ENCODE measurements at places on chromosomes 7 and 10.
A peak's percentile ranks its signal among the peaks of the same experiment; 100 is the strongest.

DNA sequence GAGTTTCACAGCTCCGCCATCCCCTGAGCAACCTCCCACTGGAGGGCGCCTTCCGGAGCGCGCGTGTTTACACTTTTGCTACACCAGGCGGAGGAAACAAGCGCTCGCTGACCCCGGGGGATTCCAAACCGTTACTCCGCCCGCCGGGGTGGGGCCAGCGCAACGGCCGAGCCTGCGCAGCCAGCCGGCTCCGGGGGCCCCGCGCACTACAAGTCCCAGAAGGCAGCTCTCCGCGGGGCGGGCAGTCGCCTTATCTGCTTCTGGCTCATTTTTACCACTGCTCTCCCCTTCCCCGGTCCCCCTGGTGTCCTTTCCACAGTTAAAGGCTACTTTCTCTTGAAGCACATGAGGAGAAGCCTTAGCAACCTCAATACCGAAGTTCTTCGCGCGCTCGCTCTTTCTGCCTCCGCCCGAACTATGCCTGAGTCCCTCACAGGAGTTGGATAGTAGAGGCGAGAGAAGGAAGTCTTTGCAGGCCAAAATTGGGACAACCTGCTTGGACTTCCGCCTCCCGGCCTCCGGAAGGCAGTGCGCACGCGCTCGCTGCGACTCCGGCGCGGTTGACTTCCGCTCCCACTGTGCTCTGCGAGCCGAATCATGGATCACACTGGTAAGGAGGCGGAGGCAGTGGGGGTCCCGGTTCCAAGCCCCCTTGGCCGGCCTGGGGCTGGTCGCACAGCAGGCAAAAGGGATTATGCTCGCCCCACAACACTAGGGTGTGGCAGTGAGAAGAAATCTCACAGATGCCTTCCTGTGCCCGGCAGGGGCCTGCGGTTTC is at the start of gene CBLL1:
Gene CBLL1 (plus strand): TSS at position 576 of the 778 bp plus-strand sequence. CDS start 22 bp downstream, at position 598.
- peak within 1 kb of the TSS; percentile 87 for H3K27ac ChIP-seq
- peak within 1 kb of the TSS; percentile 57 for H3K4me3 ChIP-seq
- peaks cover 7% of the 10 kb centered on the region for H3K4me1 ChIP-seq
- DNase-seq = peak; percentile 99
- H3K36me3 ChIP-seq = no peaks in the 10 kb centered on the region

- H3K27ac ChIP-seq = no peak overlapping the region
- no peaks in the 10 kb centered on the region for H3K36me3 ChIP-seq
- H3K4me1 ChIP-seq = no peaks in the 10 kb centered on the region
- DNase-seq = no peak
- H3K4me3 ChIP-seq = no peak overlapping the region
- no peaks in the 10 kb centered on the region for H3K27me3 ChIP-seq
Measured at GRCh38 chr10:126421756-126422256, 33.5 kb upstream of the ADAM12 start.

DNA sequence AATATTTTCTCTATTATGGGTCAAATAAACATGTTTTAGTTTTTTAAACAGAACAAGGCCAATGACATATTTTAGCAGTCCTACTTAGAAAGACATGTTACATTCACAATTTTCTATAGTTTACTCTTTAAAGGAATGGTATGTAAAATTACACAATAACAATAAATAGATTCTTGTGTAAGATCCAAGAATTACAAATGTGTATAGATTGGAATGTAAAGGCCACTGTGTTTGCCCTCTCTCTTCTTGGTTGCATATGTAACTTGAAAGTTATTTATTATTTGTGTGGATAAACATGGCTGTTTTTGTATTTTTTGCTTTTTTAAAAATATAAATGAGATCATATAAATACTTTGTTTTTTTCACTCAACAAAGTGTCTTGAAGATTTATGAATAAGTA is 979.3 kb upstream of the CELF2 start:
- H3K4me3 ChIP-seq = no peak overlapping the region
- no peaks in the 10 kb centered on the region for H3K36me3 ChIP-seq
- no peak overlapping the region for H3K27ac ChIP-seq
- no peak for DNase-seq
- no peaks in the 10 kb centered on the region for H3K27me3 ChIP-seq

DNA sequence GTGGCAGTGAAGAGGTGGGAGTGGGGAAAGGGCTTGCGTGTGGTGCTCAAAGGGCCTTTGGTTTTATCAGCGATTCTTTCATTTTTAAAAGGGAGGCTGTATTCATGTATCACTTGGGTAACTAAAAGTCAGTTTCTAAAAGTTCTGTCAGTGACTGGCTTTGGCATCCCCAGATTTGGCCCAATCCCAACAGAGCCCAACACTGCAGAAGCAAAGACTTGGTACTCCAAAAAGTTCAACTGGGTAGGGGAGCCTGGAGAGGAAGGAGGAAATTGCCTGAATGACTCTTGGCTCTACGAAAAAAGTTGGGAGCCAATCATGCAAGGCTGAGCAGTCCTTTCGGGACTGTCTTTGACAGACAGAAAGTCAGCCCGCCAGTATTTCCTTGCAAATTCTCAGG is 54.5 kb upstream of the COL13A1 start:
- peaks cover 4% of the 10 kb centered on the region for H3K4me1 ChIP-seq
- no peak overlapping the region for H3K27ac ChIP-seq
- H3K36me3 ChIP-seq = no peaks in the 10 kb centered on the region
- no peak overlapping the region for H3K4me3 ChIP-seq

GRCh38 chr10:77664008-77664407 is 26.4 kb upstream of the KCNMA1 start:
- H3K4me3 ChIP-seq = no peak overlapping the region
- no peaks in the 10 kb centered on the region for H3K27me3 ChIP-seq
- no peaks in the 10 kb centered on the region for H3K4me1 ChIP-seq
- no peak for DNase-seq
- no peaks in the 10 kb centered on the region for H3K36me3 ChIP-seq

DNA sequence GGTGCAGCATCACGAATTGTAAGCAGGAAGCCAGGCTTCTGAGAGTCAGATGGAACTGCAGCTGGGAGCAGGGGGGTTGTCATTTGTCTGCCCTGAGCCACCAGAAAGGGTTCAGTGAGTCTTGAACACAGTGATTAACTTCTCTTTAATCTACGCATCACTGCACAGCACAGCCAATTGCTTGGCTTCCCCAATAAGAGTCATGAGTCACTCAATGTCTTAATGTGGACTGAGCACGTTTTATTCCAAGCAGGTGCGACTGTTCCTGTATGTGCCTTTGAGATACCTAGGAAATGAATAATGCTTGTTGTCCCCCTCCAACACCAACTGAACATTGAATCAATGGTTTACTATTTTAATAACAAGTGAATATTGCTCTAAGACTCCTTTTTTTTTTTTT is 26.0 kb upstream of the PLEKHA1 start:
- H3K27ac ChIP-seq = no peak overlapping the region
- no peaks in the 10 kb centered on the region for H3K36me3 ChIP-seq
- no peak overlapping the region for H3K4me3 ChIP-seq
- no peak for DNase-seq
- no peaks in the 10 kb centered on the region for H3K27me3 ChIP-seq

GRCh38 chr7:19442016-19442785 is 266.6 kb downstream of the POLR1F start:
- H3K4me1 ChIP-seq = no peaks in the 10 kb centered on the region
- H3K36me3 ChIP-seq = no peaks in the 10 kb centered on the region
- no peak overlapping the region for H3K27ac ChIP-seq
- H3K27me3 ChIP-seq = no peaks in the 10 kb centered on the region

GRCh38 chr7:91347290-91347689 is 83.1 kb downstream of the FZD1 start:
- H3K36me3 ChIP-seq = no peaks in the 10 kb centered on the region
- peaks cover 7% of the 10 kb centered on the region for H3K4me1 ChIP-seq
- DNase-seq = no peak
- H3K27me3 ChIP-seq = no peaks in the 10 kb centered on the region

GRCh38 chr7:122719010-122719578 is 16.4 kb upstream of the RNF148 start:
- no peak overlapping the region for H3K27ac ChIP-seq
- H3K36me3 ChIP-seq = no peaks in the 10 kb centered on the region
- no peak overlapping the region for H3K4me3 ChIP-seq
- no peaks in the 10 kb centered on the region for H3K27me3 ChIP-seq
- H3K4me1 ChIP-seq = no peaks in the 10 kb centered on the region

DNA sequence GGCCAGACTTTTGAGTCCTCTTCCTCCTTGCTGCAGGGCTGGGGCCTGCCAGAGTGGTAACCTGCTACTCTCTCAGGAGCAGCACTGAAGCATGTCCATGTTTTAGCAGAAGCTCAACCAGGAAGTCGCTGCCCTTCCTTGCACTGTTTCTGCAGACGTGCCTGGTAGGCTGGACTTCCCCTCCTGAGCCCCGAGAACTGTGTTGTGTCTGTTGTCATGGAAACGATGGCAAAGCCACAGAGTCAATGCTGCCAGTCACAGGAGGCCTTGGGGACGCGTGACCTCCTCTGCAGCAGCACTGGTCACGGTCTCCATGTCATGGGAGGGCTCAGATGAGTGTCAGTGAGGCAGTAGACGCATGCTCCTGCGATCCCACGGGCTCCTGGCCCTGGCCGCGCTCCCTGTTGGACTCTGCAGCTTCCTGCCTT is 145.5 kb downstream of the FANK1 start:
- no peak overlapping the region for H3K27ac ChIP-seq
- H3K4me3 ChIP-seq = no peak overlapping the region
- no peaks in the 10 kb centered on the region for H3K36me3 ChIP-seq
- H3K27me3 ChIP-seq = no peaks in the 10 kb centered on the region
- H3K4me1 ChIP-seq = no peaks in the 10 kb centered on the region

- H3K27me3 ChIP-seq = no peaks in the 10 kb centered on the region
- H3K36me3 ChIP-seq = no peaks in the 10 kb centered on the region
- no peak for DNase-seq
- H3K27ac ChIP-seq = no peak overlapping the region
- H3K4me1 ChIP-seq = no peaks in the 10 kb centered on the region
Measured at GRCh38 chr7:17362439-17363105, 64.1 kb downstream of the AHR start.

Measured in aorta (tissue), 5 donors.